Gastroesophageal sphincter (tissue), 4 donors: ENCODE measurements at places on chromosomes 7 and 10.

DNA sequence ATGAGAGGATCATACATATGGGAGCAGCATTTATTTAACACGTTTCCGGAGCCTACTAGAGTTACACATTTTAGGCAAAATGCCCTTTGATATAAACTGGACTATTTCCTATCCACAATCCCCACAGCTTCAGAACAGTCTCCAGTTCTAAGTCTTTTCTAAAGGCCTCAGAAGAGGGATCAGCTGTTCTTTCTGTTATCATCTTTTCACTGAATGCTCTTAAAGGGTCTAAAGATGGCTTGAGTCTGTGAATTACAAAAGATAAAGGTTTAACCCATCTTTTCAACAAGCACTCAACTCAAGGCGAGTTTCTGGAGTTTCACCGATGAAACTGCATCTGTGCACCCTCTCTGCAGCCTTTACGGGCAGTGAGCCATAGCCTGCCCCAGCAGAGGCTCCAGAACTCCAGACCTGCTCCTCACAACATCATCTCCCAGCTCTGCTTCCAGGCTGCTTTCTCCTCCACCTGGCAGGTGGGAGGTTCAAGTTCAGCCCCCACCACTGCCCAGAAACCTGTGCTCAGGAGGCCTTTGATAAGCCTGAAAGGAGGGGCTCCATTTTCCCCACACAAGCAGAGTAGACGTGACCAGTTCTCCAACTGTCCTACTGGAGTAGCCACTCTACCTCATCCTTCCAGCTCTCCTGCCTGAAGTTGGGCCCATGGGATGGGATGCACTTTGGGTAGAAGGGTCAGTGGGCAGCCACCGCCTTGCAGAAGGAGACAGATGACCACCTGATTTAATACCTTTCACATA, 53.4 kb downstream of the HSPA12A start:
- H3K27ac ChIP-seq: peak overlapping the region; percentile 42
- H3K36me3 ChIP-seq: no peaks in the 10 kb centered on the region
- ATAC-seq: no peak
- H3K4me1 ChIP-seq: peaks cover 20% of the 10 kb centered on the region

DNA sequence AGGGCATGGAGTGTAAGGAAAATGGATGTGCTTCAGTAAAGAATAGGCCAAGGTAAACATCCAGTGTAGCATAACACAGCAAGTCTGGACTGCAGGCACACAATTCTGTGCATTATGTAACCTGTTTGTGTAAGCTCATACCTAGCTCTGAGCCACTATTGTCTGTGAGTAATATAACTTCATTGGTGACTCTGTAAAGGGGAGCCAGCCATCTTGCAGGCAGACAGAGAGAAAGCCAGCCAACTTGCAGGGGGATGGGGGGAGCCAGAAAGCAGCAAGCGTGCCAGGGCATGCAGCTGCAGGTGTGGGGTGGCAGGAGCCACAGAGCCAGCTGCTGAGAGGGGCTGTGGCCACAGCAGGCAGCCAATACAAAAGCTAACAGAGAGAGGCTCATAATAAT, 449.2 kb downstream of the IPMK start:
- no peak overlapping the region for H3K4me3 ChIP-seq
- no peaks in the 10 kb centered on the region for H3K27me3 ChIP-seq
- no peak for ATAC-seq
- no peak overlapping the region for H3K27ac ChIP-seq

DNA sequence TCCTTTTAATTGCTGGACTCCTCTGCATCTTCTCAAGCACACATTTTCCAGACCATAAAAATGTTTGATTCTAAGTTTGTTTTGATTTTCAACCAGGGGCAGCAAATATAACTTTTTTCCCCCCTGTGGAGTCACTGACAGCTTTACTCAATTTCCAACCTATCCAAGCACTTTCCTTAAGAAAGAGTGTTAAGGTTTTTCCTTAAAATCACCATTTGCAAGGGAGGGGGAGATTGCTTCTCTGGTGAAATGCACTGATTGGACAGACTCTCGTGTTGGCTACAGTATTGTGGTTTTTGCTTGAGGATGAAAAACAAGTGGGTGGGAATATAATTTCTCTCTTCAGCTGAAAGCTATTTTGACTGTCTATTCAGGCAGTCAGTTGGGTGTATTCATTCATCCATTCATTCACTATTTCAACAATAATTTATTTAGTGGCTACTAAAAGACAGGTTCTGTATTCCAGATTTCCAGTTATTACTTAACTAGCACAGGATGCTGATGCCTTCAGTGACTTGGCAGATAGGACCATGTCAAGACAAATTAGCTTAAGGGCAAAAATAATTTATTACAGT, 146.3 kb downstream of the BAMBI start:
- H3K36me3 ChIP-seq: no peaks in the 10 kb centered on the region
- H3K4me1 ChIP-seq: no peaks in the 10 kb centered on the region
- no peak overlapping the region for H3K4me3 ChIP-seq
- H3K27ac ChIP-seq: no peak overlapping the region

DNA sequence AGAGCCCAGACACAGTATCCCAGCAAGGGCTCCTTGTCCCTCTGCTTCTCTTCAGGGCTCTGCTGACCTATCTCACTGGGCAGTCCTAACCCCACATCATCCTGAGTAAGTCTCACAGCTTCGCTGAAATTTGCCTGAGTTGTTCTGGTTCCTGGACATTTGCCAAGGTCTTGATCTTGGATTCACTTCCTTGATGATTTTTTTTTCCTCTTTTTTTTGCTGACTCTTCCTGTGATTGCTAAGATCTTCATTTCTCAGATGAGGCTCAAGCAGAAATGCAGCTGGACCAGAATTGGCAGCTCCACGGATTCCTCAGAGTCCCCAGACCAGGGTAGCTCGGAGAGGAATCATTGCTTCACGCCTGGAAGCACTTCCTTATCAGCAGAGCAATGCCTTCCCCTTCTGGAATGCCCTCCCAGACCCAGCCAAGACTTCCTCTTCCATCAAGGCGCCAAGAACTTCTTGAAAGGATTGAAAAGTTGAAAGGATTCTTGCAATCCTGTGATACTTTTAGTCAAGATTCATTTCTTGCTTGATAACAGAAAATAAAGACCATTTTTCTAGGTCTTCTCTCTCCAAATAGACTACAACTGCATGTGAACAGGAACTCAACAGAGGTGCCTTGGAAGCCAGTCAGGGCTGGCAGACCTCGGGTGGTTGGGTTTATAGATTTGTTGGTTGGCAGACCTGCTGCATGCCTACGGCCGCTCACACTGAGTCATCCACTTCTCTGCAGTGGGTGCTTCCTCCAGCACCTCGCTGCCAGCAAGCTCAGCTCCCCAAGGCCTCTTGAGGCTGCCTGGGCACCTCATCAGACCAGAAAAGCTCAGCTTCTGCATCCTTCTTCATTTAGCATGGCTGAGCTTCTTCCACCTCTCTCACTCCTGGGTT, 8.8 kb upstream of the AFAP1L2 start:
- H3K27me3 ChIP-seq: no peaks in the 10 kb centered on the region
- no peaks in the 10 kb centered on the region for H3K36me3 ChIP-seq
- ATAC-seq: peak; percentile 60
- peak overlapping the region; percentile 29 for H3K27ac ChIP-seq

DNA sequence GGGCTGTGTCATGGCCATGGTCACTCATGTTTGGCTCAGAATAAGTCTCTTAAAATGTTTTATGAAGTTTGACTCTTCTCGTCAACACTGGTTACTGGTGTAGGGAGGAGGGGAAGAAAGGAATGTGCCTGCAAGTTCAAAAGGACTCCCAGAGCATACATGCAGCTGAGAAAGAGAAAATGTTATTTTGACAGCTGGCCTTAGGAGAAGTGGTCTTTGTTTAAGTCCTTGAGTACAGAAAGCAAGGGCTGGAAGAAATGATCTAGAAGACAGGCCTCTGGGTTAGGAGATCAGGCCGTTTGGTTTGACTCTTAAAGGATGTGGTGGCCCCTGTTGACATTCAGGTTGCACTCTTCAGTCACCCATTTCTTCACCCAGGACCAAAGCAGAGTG, 245.5 kb downstream of the REEP3 start:
- no peak overlapping the region for H3K4me3 ChIP-seq
- no peaks in the 10 kb centered on the region for H3K27me3 ChIP-seq
- peaks cover 14% of the 10 kb centered on the region for H3K4me1 ChIP-seq
- H3K36me3 ChIP-seq: no peaks in the 10 kb centered on the region
- ATAC-seq: no peak
- no peak overlapping the region for H3K27ac ChIP-seq

DNA sequence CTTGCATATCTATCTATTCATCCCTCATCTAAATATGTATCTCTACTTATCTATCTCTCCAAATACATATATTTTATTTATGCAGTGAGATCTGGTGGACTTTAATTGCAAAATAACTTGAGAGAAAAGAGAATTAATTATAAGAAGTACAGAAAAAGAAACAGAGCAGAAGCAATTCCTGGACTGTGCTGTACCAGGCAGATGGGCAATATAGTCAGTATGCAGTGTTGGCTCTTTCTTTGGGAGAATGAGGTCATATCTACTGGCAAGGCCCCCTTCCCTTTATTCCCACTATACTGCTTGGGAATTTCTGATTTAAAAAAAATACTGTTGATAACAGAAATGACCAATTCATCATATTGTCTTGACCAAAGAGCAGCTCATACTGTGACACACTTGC, 49.0 kb upstream of the TOMM7 start:
- ATAC-seq: no peak
- H3K4me1 ChIP-seq: peaks cover 6% of the 10 kb centered on the region
- no peak overlapping the region for H3K27ac ChIP-seq
- no peaks in the 10 kb centered on the region for H3K27me3 ChIP-seq

- no peak overlapping the region for H3K4me3 ChIP-seq
- ATAC-seq: no peak
- H3K36me3 ChIP-seq: peaks cover 99% of the 10 kb centered on the region
- no peaks in the 10 kb centered on the region for H3K4me1 ChIP-seq
- H3K27ac ChIP-seq: no peak overlapping the region
These were observed 33.2 kb downstream of the UBN2 start for GRCh38 chr7:139264220-139264619.

GRCh38 chr7:145884716-145885514, 231.7 kb upstream of the CNTNAP2 start:
- no peak overlapping the region for H3K4me3 ChIP-seq
- H3K27ac ChIP-seq: no peak overlapping the region
- ATAC-seq: no peak

GRCh38 chr10:43380610-43381222, 9.3 kb downstream of the FXYD4 start:
- ATAC-seq: no peak
- no peak overlapping the region for H3K4me3 ChIP-seq

DNA sequence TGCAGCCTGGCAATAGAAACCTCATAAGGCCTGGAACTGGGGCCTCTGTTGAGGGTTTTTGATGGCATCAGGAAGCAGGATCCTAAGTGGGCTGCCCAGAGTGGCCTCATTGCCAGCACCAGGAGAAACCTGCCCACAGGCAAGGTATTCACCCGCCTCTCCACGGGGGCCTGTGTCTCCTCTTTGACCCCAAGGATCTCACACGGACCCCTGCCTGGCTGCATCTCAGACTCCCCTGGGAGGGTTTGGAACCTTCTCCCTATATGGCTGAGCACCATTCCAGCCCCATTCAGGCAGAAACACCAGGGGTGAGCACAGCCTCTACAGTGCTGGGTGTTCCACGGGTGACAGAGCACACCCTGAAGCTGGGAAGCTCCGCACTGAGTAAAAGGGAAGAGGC, 14.6 kb upstream of the C10orf71 start:
- H3K27me3 ChIP-seq: peaks cover 17% of the 10 kb centered on the region
- H3K36me3 ChIP-seq: no peaks in the 10 kb centered on the region
- H3K27ac ChIP-seq: no peak overlapping the region
- no peaks in the 10 kb centered on the region for H3K4me1 ChIP-seq
- H3K4me3 ChIP-seq: no peak overlapping the region

DNA sequence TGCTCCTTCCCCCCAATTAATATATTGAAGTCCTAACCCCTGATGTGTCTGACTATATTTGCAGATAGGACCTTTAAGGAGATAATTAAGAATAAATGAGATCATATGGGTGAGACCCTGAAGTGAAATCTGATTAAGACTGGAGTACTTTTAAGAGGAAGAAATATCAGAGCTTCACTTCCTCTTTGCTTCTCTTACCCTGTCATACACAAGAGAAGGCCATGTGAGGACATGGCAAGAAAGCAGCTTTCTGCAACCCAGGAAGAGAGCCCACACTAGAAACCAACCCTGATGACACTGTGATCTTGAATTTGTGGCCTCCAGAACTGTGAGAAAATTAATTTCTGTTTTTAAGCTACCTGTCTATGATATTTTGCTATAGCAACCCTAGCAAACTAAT, 44.2 kb downstream of the JMJD1C start:
- H3K36me3 ChIP-seq: no peaks in the 10 kb centered on the region
- no peak overlapping the region for H3K4me3 ChIP-seq
- no peak for ATAC-seq

- no peaks in the 10 kb centered on the region for H3K36me3 ChIP-seq
- H3K27ac ChIP-seq: no peak overlapping the region
- no peak for ATAC-seq
These were observed 248.4 kb downstream of the BMPER start for GRCh38 chr7:34153656-34154270.
